ENCODE measurements at places on chromosomes 1 and 21.

GRCh38 chr1:58611861-58612385, 34.9 kb upstream of the TACSTD2 start:
- no peak for DNase-seq

GRCh38 chr1:184740344-184740743, 14.3 kb downstream of the EDEM3 start:
- no peak for DNase-seq

GRCh38 chr1:68384321-68384813, 65.4 kb downstream of the RPE65 start:
- DNase-seq, result no peak

DNA sequence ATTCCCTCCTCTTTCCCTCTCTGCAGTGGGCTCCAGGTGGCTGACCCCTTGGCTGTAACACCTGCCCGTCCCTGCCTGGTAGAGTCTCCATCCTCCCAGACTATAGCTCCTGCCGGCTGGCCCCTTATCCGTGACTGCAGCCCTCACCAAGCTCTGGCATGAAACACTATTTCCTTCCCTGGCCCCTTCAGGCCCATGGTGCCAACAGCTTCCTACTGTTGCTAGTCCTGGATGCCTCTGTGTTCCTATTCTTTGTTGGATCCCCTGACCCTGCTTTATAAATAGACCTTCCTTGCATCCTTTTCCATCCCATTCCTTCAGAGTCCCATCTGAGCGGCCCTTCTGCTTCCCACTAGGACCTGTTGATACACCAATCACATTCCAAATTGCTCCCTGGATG, 195.0 kb downstream of the ZNF326 start:
- DNase-seq, result no peak
